ENCODE measurements at places on chromosomes 7 and 10. TPM values are rescaled to one million over a fixed set of nuclear protein-coding genes. Genes with fewer than 3 reads are reported as not detected.

- DNase-seq, result no peak
Observed at GRCh38 chr10:107004362-107004761, 160.1 kb downstream of the SORCS1 start.

DNA sequence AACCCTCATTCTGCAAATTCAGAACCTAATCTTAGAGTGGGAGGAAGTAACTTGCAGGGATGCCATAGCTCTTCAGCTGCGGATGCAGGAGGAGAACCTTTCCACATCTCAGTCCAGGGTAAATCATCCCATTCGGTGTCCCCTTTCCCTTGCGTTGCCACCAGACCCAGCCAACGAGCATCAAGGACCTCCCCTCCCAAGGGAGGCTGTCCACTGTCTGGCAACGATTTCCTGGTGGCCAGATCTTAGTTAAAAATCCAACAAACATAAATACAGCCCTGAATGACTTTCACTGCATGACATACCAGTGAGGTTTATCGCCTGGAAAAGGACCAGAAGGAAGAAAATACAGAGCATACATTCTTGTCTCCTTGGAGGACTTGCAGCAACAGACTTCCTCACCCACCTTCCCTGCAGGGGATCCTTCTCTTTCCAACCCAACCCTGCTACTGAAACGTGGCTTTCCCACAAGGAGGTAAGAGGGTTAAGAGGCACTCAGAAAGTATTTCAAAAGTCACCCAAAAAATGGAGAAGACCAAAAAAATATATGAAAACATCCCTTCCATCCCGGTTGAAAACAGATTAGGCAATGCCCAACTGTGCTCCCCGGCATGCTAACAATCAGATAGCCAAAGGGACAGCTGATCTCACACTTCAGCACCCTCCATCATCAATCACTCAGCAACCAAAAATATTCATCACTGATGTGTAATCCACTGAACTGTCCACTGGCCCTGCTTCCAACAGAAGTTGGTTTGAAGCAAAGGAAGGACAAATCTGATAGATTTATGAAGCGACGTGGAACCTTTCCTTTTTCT lies 206.6 kb downstream of the TNS3 start:
- no peak for DNase-seq

GRCh38 chr10:15096661-15097010 lies 519 bp upstream of the RPP38 start:
- DNase-seq, result no peak

GRCh38 chr10:132715776-132716680 lies 69.9 kb downstream of the NKX6-2 start:
- DNase-seq, result no peak

DNA sequence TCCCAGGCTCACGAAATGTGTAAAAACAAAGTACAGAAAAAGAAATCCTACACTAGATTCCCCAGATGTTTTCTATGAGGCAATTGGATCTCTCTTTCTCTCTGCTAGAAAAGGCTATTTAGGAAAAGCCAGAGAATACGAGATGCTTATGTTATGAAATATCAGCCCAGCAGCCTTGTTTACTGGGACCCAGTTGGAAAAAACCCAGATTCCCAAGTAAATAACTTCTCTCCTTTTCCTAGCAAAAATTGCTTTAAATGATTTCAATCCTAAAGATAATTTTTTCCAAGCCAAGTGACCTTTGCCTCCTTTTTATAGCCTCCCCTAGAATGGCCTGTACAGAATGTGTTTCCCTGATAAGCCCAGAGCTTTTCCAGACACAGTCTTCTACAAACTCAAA lies 199.3 kb downstream of the PLXNA4 start:
- no peak for DNase-seq

- no peak for DNase-seq
Observed at GRCh38 chr7:98777051-98777450, 92.8 kb downstream of the TMEM130 start.

DNA sequence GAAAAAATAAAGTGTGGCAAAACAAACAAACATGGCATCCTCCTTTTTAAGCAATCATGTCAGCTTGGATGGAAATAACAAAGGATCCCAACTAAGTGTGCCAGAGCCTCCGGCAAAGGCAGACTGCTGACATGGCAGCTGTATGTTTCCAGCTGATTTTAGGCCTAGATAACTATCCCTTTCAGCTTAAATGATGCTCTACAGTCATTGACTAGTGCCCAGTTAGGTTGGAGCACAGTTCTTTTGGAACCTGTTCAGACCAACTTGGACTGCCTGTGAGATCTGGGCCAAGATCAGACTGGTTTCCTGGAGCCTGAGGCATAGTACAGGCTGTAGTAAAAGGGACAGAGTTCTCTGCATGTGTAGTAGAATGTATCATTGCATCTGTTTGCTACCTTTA lies 128.7 kb downstream of the DYNC1I1 start:
- DNase-seq, result no peak

DNA sequence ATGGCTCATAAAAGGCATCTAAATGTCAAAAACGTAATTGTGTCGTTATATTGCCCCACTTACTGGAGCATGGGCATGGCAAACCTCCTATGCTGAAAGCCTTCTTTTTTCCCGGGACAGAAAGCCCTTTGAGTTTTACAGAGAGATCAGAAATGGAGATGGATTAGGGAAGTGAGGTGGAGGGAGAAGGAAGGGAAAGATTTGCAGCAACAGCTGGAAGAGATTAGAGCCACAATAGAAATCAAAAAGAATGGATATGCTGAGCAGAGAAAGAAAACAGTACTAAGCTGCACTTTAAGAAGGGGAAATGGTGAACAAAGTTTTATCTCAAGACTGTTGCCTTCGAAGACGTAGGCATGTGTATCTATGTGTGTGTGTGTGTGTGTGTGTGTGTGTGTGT lies 97.2 kb upstream of the PCGF5 start:
- DNase-seq, result no peak

DNA sequence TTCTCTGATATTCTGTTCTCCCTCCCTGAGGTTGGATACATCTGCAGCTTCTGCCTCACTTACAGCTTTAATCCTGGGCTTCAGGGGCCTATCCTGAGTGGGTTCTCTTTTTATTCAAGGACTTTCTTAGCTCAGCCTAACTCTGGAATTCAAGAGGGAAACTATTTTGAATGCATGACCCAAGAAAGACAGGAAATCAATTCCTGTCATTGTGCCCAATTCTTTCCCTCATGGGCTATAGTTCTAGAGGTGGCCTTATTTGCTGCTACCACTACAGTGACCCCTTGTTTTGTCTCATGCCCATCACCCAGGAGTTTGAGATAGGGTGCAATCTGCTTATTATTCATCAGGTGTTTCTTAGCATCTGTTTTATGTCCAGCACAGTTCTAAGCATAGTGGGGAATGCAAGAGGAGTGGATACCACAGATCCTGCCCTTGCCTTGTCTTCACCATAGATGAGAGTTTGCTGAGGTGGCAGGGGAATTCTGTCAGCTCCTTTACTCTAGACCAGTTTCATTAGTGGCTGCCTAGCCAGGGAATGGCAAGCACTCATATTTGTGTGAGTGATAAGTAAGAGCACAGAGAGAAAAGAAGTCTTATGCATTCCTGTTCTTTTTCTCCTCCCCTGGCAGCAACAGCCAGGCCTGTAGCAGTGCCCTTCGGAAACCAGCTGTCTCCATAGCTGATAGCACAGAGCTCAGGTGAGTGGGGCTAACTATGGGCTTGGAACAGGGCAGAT lies 19.4 kb downstream of the STRIP2 start:
- DNase-seq, result no peak

DNA sequence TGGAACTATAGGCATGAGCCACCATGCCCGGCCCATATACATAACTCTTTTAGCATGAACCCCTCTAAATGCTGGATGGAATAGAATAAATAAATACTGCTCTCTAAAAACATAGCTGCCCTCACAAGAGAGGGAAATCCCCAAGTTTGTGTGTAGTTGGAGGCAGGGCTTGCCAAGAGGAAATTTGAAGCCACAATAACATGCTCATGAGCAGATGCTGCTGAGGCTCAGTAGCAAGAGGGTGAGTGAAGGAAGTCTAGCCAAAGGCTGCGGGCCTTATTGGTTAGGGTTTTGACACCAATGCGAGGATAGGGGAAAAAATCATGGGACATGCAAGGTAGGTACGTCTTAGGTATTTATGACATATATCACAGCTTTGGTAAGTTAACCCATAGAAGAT lies 17.3 kb downstream of the TPK1 start:
- DNase-seq, result no peak

DNA sequence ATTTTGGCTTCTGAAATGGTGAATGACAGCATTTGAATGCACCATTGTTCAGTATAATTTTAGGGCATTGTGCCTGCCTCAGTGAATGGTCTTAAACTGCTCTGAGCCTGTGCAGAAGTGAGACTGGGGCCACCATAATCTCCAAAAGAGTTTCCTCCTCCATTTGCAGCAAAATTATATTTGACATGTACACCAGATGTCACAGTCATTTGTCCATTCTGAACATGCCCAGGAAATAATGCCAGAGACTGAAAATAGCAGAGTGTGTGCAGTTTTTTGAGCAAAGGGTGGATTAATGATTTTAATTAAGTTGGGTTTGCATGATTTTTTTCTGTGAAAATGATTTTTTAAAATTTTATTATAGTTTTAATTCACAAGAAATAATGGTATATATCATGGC lies 26.4 kb upstream of the SLC35B4 start:
- no peak for DNase-seq

- DNase-seq, result peak; percentile 93
Observed at GRCh38 chr10:110504111-110504735, 6.5 kb downstream of the DUSP5 start.

- DNase-seq, result no peak
Observed at GRCh38 chr7:47444376-47445098, 137.4 kb downstream of the TNS3 start.

DNA sequence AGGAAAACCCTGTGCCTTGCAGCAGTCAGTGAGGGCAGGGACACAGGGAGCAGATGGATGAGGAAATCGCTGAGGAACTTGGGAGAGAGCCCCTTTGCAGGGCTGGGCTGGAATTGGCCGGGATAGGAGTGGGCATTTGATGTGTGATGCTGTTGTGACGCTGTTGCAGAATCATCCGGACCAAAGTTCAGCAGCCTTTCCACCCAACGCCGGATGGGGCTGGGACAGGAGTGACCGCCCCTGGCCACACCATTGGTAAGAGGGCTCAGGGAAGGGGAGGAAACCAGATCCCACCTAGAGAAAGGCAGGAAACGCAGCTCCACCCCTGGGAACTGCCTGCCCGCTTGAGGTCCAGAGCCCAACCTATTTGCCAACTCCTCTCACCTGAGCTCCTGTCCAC lies 33.9 kb downstream of the PAX2 start:
- DNase-seq, result no peak

DNA sequence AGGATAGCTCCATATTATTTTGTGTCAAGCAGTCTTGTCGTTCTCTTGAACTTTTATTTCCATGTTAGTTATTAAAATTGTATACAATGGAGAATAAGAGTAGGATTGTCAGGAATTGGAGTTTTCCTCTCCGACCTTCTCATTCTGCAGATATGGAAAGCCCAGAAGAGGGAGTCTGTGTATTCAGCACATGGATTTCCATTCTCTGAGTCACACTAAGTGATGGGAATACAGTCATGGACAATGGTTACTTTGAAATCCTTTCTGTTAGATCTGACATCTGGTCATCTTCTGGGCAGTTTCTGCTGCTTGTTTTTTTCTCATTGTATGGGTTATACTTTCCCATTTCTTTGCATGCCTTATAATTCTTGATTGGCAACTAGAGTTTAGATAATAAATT lies 5.0 kb upstream of the TASOR2 start:
- no peak for DNase-seq

TMEM270 gene
- polyA plus RNA-seq, result not detected

TFPI2 gene
- polyA plus RNA-seq, result 7.0 TPM

MMD2 gene
- polyA plus RNA-seq, result not detected

BUD23 gene
- 95.0 TPM for polyA plus RNA-seq

LHFPL3 gene
- 2.5 TPM for polyA plus RNA-seq

MRPL32 gene
- polyA plus RNA-seq, result 50.4 TPM

CFAP46 gene
- polyA plus RNA-seq, result 3.6 TPM
